Stimulated activated CD8-positive, alpha-beta memory T cell treated with anti-CD3 and anti-CD28 coated beads, Interleukin-7, amount 100 ng/mL, for 1 hour (primary cell): ENCODE measurements at places on chromosomes 1 and 21.
A peak's percentile ranks its signal among the peaks of the same experiment; 100 is the strongest.

DNA sequence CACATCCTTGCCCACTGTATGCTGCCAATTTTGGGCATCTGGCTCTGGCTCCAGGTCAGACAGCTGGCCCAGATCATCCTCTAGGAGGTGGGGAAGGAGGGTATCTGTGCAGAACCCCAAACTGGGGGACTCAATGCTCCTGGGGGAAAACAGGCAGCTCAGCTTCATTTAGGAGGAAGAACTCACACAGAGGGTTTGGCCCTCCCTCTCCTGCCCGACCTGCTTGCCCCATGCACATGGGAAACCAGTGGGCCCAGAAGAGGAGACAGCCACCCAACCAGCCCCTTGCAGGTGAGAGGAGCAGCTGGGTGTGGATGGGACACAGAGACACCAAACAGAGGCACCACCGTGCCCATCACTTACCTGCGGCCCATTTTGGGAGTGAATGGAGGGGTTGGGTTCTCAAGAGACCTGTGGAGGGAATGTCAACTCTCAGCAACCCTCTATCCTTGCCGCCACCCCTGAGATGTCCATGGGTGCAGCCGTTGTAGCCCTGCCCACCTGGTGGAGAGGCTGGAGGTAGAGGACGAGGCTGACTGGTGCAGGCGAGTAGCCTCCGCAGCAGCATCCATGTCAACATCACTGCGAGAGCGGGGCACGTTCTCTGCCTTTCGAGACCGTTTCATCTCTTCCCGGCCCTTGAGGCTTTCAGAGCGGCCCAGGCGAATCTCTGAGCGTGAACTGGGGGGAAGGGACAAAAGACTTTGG is 27.5 kb downstream of the LRRC71 start:
- DNase-seq: no peak

DNA sequence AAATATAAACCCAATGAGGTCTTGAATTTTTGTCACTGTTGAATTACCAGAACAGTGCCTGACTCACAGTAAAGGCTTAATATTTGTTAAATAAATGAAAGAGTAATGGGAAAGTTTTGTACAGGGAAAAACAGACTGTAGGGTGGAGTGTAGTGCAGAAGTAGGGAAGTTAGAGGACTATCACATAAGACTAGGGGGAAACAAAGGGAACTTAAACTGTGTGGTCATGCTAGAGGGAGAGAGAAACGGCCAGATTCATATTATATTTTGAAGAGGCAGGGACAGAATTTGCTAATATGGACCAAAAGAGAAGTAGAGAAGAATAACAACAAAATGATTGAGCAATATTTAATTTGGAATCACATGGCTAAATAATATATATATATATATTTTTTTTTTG is 14.8 kb downstream of the CTSK start:
- DNase-seq: no peak

DNA sequence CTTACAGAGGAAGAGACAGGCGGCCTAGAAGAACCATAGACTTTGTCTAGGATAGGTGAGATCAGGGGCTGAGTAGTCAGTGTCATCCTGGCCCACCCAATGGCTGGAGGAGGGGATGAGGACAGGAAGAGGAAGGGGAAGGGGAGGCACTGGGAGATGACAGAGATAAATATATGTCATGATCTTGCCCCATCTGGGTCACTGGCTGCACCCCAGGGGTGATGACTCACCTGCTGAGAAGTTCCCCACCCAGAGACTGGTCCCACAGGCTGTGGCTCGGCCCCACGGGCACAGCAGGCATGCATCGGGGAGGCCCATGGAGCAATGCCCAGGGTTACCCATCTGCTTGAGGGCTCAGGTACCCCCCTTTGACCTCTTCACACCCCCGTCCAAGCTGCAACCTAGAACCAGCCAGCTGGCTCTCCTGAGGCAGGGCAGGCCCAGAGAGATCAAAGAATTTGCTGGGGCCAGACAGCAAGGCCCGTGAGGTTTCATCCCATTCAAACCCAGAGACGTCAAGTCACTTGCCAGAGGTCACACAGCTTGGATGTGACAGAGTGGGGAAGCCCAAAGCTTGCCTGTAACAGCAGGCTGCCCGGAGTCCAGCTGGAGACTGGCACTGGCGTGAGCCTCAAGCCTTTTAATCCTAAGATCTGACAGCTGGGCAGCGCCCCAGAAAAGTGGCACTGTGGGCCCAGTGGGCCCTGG is 34.7 kb upstream of the CASZ1 start:
- DNase-seq: no peak

DNA sequence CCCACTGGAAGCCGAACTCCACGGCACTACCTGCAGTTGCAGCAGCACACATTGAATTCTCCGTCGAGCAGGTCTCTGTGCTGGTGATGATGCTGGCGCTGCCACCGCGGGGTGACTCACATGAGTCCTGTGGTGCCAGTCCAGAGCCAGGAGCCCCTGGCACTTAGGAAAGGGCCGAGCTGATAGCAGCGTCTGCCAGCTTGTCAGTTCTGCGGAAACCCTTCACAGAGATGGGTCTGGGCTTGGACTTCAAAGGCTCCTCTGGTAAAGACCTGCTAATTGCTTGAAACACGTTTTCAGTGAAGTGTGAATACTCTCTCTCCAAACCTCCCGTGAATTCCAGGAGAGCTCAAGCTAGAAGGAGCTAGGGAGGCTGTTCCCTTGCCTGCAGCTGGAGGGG is 92.2 kb downstream of the GRIK3 start:
- no peak for DNase-seq

GRCh38 chr1:234541286-234541975 is 62.5 kb upstream of the TARBP1 start:
- no peak for DNase-seq

- DNase-seq: no peak
These were observed 13.9 kb upstream of the WDR26 start for GRCh38 chr1:224448453-224449017.

- DNase-seq: no peak
These were observed 5.9 kb upstream of the FOXO6 start for GRCh38 chr1:41355356-41355755.

DNA sequence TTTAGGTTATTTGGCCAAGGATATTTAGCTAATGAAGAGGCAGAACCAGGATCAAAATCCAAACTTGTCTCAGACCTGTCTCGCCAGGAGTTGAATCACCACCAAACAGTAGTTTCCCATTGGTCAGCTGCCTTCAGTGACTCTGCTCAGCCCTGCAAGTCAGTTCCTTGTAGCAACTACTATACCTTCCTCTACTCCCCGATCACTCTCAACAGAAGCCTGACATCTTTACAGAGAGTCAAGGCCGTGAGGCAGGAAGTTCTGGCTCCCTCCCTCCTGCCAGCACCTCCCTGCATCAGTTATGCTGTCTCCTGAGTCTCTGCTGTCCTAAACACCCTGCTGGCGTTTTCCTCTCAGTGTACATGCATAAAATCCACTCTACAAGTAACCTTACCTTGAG is 13.2 kb downstream of the PSMD4 start:
- no peak for DNase-seq

- no peak for DNase-seq
These were observed 1.9 kb downstream of the HDGF start for GRCh38 chr1:156749419-156750118.

GRCh38 chr1:22347854-22348760 is 103.5 kb upstream of the ZBTB40 start:
- DNase-seq: no peak

DNA sequence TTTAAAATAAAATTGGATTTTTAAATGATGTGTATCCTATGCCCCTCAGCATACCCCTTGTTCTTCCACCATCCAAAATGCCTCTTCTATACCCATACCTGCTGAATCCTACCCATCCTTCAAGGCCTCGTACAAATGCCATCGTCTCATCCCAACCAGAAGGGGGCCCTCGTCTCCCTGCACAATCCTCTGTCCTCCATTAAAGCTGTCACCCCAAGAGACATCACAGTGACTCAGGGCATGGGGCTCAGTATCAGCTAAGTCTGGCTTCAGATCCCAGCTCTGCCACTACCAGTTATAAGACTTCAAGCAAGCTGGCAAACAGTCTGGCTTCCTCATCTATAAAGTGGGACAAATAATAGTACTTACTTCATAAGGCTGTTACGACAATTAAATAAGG is 23.8 kb downstream of the IGFN1 start:
- DNase-seq: no peak

- DNase-seq: no peak
These were observed 4.5 kb downstream of the AJAP1 start for GRCh38 chr1:4658643-4659628.

DNA sequence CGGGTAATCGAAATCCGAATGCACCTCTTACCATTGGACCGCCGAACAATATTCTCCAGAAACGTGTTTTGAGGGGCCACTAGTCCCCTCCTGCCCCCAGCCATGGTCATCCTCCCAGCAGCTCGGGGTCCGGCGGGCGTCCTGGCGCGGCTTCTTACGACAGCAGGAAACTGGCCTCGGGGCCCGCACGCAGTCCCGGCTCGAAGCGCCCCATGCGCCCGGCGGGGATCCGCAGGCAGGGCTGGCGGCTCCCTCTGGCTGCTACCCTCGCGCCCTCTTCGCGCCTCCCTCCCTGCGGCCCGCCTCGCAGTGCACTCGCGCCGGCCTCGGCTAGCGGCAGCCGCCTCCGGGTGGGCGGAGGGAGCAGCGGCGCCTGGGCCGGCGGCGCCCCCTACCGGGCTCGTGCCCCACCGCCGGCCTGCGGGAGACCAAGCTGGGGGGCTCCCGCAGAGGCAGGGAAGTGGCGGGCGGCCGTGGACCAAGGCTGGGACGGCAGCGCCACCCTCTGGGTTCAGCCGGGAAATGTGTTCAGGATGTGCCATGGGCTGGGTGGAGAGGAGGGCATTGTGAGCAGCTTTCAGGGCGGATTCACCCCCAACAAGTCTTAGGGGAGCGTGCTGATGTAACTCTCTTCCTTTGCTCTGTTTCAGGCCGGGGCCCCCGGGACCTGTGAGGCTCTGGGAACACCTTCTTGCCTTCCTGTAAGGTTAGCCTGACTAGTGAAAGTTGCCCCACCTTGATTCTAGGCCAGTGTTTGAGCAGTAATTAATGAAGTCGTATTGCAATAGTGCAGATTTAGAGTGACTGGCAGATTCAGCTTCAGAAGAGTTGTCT is at the start of gene KCNH1:
Gene KCNH1, minus strand, starts transcription at position 313 of the 834 bp plus-strand sequence. Its CDS starts 203 bp downstream, at position 110.
- DNase-seq: peak; percentile 59

DNA sequence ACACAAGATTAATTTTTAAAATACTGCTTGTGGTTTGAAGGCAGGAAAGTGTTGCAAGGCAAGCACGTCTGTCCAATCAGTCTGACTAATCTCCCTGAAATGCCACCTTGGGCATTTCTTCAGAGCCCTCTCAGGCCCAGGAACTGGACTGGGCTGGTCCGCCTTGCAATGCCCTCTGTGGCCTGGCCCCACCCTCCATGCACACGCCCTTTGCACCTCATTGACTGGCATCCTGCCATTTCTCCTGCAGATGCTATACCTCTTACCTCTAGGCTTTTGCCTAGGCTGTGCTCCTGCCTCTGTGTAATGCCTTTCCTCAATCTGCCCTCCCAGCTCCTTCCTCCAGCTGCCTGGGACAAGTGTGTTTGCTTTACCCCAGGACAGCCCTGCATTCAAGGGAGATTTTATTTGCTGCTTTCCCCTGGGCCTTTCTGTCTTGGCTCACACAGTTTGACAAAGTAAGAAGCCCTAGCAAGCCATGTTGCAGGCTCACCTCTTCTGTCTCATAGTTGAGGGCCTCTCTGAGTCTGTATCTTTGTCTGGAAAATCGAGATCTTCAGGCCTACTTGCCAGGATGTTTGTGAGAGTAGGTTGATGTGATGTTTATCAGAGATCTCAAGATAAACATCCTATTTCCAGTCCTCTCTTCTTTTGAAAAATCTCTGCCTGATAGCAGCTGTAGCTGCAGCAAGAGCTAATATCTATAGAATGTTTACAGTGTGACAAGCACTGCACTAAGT is 149.2 kb upstream of the JUN start:
- no peak for DNase-seq

- no peak for DNase-seq
These were observed 7.9 kb downstream of the UTP11 start for GRCh38 chr1:38020396-38020795.
